ENCODE measurements at places on chromosomes 6 and 20. TPM values are rescaled to one million over a fixed set of nuclear protein-coding genes. Genes with fewer than 3 reads are reported as not detected.

Gene MDFI
- total RNA-seq = not detected

Gene TINAG
- total RNA-seq = not detected

Gene STK38
- total RNA-seq = 95.3 TPM

Gene NRN1
- 54.8 TPM for total RNA-seq

Gene TPX2
- total RNA-seq = 111 TPM

Gene CRYBG1
- 34.8 TPM for total RNA-seq

Gene GLP1R
- total RNA-seq = not detected

Gene HCK
- 0.61 TPM for total RNA-seq

Gene TRIM15
- not detected for total RNA-seq

Gene LPA
- total RNA-seq = not detected

Gene PEDS1
- 24.5 TPM for total RNA-seq

Gene METTL24
- 0.55 TPM for total RNA-seq

Gene OPN5
- total RNA-seq = not detected

Gene TAGAP
- 106 TPM for total RNA-seq

Gene CALHM6
- total RNA-seq = 26.7 TPM

Gene AKIRIN2
- total RNA-seq = 51.8 TPM

Gene ZC2HC1B
- not detected for total RNA-seq

Gene PRR18
- total RNA-seq = not detected

Gene FLRT3
- total RNA-seq = not detected

Gene FOXF2
- total RNA-seq = not detected

Gene KHDRBS2
- not detected for total RNA-seq

Gene RALGAPB
- 39.7 TPM for total RNA-seq

Gene GRIK2
- total RNA-seq = 0.14 TPM

Gene OTOR
- total RNA-seq = not detected

Gene VGLL2
- total RNA-seq = not detected

Gene C6orf58
- total RNA-seq = not detected

Gene DDO
- total RNA-seq = not detected

Gene SLC17A4
- total RNA-seq = not detected

Gene ITPR3
- total RNA-seq = 61.4 TPM

Gene MUCL3
- total RNA-seq = not detected

Gene TXLNB
- 0.62 TPM for total RNA-seq

Gene TMEM74B
- 4.0 TPM for total RNA-seq

Gene LAMA4
- not detected for total RNA-seq

Gene CLPSL1
- total RNA-seq = not detected

Gene TNFRSF21
- 0.62 TPM for total RNA-seq

Gene KHDC1L
- not detected for total RNA-seq

Gene ZSWIM3
- total RNA-seq = 5.7 TPM

Gene RFX6
- total RNA-seq = not detected

Gene MYLK2
- 0.31 TPM for total RNA-seq

Gene TCP11
- not detected for total RNA-seq

Gene STMND1
- total RNA-seq = not detected

Gene REM1
- total RNA-seq = not detected

Gene MAPK13
- total RNA-seq = 40.5 TPM

Gene DSP
- 0.11 TPM for total RNA-seq

Gene SIRPB2
- total RNA-seq = not detected
